ENCODE measurements at places on chromosomes 12 and 14.

DNA sequence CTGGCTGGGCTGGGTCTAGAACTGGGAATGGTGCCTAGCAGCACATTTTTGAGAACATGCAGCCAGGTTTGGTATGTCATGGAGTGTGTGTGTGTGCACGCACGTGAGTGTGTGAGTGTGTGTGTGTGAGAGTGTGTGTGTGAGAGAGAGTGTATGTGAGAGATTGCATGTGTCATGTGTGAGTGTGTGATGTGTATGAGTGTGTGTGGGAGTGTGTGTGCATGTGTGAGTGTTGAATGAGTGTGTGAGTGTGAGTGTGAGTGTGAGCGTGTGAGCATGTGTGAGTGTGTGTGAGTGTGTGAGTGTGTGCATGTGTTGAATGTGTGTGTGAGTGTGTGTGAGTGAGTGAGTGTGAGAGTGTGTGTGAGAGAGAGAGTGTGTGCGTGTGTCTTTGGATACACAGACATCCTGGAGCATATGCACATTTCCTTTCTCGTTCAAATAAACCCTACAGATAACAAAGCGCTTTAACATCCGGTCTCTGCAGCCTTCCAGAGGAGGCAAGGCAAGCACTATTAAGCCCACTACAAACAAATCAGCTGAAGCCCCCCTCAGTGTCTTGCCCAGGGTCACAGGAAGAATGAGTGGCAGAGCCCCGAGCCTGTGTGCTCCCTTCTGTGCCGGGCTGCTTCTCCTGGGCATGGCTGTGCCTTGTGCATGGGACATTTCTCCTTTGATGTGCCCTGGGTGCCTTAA is 108.7 kb upstream of the ETV6 start:
- no peak for DNase-seq

DNA sequence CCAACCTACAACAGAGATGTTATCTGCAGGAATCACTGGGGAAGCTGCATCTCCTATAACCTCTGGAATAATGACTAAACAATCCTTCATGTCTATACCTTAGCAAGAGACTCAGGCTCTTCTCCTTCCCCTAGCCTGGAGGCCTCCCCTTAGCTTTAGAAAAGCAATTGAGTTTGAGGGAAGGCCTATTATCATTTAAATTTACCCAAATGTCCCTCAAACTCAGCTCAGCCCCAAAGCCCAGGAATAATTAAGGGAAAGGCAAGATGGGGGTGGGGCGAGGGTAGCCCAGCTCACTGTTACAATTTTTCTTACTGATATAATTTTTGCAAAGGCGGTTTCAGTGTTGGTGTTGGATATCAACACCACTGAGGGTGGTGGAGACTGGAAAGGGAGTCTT is 151.4 kb upstream of the EEA1 start:
- no peak for DNase-seq

DNA sequence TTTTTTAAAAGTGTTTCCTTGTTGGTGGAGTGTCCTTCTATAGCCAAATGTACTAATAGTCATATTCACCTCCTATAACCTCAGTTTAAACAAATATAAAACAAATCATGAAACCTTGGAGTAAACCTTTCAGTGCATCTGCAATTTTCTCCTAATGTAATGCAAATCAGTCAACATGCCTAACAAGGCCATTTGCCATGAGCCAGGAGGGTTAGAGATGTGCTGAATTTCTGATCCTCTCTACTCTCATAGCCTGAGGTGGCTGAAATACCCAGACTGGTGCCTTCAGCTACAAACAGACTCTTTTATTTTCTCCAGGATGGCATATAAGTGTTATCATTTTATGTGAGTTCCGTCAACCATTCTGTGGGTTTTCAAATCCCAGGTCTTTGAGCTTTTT is 908.1 kb downstream of the GALC start:
- no peak for DNase-seq

- DNase-seq = peak; percentile 75
Observed at GRCh38 chr14:76090616-76091391, 60.9 kb upstream of the GPATCH2L start.

DNA sequence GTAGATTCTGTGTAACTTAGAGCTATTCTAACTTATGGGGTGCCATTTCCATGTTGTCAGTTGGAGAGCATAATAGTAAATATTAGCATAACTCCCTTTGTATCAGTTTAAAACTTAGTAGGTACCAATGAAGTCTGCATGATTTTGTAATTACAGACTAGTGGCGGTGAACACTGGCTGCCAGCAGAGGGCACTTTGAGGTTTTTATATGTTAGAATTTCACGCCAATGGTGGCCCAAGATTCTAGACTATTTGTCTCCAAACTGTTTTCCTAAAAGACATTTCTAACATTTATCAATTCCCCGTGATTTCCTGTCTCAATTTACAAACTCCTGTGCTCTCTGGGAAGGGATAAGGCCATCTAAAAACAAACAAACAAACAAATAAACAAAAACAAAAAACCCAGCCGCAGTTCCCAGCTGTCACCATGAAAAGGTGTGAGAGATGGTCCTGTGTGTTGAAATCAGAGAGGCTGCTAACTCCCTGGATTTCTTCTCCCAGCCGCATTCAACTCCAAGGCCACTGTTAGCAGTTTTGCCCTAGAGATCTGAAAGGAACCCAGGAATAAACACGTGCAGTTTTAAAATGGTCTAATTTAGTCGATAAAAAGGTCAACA is 57.6 kb downstream of the BRMS1L start:
- DNase-seq = peak; percentile 43

DNA sequence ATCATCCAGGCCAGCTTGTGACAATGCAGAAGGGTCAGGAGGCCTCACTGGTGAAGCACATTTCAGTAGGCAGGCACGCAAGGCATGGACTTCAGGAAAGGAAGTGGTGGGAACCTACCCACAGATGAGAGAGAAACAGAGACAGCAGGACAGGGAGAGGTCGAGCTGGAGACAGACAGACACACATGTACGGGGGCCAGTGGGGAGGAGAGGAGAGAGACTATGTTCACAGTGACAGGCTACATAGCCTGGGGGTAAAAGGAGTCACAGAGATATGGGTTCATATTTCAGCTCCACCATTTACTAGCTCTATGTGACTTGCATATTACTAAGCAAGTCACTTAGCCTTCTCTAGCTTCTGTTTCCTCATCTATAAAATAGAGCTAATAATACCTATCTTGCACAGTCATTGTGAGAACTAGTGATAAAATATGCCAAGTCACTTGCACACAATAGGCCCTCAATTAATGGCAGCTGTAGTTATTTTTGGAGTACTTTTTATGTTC is 91.1 kb upstream of the FUT8 start:
- DNase-seq = no peak

GRCh38 chr12:119797090-119797489 is 80.0 kb downstream of the CIT start:
- DNase-seq = no peak

DNA sequence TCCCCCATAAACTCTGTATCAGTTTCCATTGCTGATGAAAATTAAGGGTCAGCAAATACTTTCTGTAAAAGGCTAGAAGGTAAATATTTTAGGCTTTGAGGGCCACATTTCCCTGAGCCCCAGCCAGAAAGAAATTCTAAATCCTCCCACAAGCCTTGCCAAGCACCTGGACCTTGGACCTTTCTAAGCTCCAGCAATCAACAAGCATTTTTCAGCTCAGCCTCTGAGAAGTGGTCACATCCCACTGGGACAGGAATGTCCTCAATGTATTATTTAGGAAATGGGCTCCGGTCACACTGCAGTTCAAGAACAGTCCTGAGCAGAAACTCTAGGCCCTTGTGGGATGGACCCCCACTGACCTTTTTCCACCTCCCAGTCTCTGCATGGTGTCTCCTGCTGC is 55.9 kb downstream of the WSCD2 start:
- no peak for DNase-seq

GRCh38 chr14:90720336-90720735 is 95.9 kb downstream of the TTC7B start:
- no peak for DNase-seq

DNA sequence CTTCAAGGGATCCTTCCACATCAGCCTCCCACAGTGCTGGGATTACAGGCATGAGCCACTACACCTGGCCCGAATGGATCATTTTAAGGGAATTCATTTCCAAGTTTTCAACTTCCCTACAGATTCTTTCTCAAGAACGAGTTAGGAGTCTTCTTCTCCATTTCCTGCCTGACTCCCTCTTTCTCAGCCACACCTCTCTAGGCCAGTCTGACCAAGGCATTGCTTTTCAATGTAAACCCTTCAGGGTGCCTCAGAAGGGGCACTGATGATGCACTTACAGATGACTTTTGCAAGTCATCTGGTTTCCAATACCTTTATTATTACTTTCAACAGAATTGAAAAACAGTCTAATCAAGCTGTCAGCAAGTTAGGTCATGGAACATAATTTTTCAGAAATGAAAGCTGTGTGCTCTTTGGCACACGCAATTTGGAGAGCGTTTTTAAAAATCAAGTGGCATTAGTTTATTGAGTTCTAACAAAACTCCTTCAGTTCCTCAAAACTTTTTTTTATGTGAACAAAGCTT is 47.2 kb downstream of the SVOP start:
- DNase-seq = no peak

DNA sequence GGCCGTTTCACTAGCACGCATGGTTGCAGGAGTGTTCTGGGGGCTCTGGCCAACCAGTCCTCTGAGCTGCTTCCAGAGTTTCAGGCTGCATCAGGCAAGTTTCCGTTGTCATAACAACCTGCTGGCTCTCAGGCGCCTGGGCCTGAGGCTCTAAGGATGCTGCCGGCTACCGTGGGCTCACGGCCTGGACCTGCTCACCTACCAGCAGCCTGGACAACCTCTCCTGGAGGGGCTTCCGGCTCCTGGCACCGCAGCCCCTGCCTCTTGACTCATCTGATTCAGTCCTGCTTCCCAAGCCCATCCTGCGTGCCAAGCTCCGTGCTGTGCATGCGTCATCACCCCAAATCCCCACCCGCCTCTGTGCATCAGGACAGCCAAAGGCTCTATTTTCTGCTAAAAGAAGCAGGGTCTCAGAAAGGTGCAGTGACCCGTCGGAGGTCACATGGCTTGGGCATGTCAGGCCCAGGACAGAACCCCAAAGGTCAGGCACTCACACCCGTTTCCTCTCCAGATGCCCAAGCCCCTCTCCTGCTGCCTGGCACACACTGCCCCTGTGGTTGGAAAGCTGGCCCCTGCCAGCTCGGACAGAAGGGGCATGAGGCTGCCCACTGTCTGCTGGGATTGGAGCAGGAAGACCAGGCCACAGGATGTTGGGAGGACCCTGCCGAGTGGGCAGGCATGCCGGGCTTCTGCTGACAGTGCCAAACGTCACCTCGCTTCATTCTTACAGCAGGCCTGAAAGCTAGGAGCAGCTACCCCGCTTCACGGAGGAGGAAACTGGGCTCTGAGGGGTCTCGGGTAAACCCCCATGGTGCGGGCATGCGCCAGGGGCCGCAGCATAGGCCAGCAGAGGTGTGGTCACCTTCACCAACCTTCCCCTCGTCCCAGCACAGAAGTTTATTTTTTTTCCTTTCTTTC is 5.7 kb downstream of the BEGAIN start:
- DNase-seq = no peak

- peak; percentile 73 for DNase-seq
Observed at GRCh38 chr12:112182499-112182898, 57.1 kb downstream of the TRAFD1 start.

DNA sequence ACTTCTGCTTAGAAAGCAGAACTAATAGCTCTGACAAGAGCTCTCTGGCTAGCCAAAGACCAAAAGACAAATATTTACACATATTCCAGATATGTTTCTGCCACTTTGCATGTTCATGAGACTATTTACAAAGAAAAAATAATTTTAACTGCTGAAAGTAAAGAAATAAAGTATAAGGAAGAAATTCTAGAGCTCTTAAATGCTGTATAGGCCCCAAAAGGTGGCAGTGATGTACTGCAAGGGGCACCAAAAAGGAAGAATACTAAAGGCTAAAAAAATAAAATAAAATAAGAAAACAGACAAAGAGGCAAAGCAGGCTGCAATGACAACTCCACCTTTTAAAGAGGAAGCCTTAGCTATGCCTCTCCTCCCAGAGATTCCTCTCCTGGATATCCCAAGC is 23.0 kb downstream of the KLRK1 start:
- DNase-seq = peak; percentile 50

DNA sequence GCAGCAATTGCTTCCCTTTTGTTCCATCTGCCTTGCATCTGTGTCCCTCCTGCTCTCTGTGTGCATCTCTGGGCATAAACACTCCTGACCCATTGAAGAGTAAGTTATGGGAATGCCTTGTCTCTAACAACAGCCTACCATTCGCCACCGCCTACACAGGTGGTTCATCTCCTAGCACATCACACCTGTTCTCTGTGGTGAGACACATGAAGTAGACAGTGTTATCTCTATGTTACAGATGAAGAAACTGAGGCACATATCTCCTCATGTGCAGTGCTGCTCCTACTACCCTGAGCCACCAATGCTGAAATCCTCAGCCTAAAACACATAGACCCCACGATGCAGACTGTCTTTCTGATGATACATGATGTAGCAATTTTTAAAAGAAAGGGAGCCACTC is 77.6 kb downstream of the PITPNM2 start:
- no peak for DNase-seq

DNA sequence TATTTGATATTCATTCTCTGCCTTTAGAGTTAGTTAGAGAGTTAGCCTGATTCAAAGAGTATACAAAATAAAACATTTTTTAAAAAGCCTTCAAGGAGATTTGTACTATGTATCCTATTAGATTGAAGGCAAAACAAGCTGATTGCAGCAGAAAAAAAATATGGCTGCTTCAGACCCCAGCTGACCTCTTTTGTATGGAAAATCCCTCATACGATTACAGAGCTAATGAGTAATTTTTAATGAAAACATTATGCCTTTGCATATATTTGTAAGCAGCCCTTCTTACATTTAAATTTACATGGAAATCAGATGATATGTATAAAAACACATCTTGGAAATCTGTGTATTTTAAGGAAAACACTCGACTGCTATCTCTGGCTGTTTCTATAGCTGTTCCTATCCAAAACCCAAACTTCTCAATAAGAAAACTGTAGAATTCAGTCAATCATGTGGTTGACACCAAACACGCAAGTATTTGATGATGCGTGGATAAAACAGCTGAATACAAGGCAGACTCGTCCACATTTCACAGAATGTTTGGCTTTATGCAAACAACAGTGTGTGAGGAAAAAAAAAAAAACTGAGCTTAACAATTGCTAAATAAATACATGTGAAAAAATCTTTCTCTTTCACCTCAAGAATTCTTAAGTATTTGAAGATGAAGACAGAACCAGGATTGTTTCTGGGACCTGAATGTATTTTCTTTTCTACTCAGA is 275.3 kb downstream of the EGLN3 start:
- no peak for DNase-seq

- DNase-seq = peak; percentile 16
Observed at GRCh38 chr12:89789862-89790261, 81.2 kb upstream of the ATP2B1 start.
